Mesothelial cell of epicardium (in vitro differentiated cells): ENCODE measurements at places on chromosomes 7 and 10.
A peak's percentile ranks its signal among the peaks of the same experiment; 100 is the strongest.

GRCh38 chr10:126459878-126460481, 71.7 kb upstream of the ADAM12 start:
- peaks cover 13% of the 10 kb centered on the region for H3K27me3 ChIP-seq
- DNase-seq: no peak
- no peak overlapping the region for H3K4me3 ChIP-seq
- H3K4me1 ChIP-seq: peaks cover 17% of the 10 kb centered on the region

- peak overlapping the region; percentile 92 for H3K4me3 ChIP-seq
- H3K4me1 ChIP-seq: peaks cover 66% of the 10 kb centered on the region
- no peaks in the 10 kb centered on the region for H3K27me3 ChIP-seq
- H3K36me3 ChIP-seq: peaks cover 21% of the 10 kb centered on the region
These were observed 3.5 kb downstream of the FGFR2 start for GRCh38 chr10:121594623-121595350.

DNA sequence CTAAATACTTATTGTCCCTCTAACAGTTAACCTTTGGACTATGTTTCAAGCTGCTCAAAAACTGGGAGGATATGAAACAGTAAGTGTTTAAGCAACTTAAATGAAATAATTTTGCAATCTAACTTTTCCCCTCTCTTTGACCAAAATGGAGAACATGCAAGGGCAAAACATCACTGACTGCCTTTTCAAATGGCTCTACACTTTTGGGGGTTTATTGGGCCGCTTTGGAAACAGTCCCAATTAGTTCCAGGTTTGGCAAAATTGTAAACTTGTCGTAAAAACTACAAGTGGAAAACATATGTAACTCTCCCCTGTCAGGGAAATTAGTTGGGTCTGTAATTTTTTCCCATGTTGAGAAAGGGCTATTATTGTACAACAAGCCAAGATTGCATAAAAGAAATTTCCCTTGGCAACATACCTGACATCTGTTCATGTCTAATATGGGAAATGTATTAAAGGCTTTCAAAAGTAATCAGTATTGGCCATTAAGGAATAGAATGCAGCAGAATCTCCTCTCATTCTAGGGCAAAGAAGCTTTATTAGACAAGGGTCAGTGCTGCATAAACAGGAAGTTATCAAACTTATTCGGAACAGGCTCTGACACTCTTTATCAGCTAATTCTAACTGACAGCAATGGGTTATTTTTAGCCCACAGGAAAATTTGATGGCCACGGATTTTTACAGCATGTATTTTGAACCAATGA, 157.9 kb downstream of the ARID5B start:
- peaks cover 41% of the 10 kb centered on the region for H3K4me1 ChIP-seq
- DNase-seq: no peak
- H3K36me3 ChIP-seq: peaks cover 57% of the 10 kb centered on the region
- peak overlapping the region; percentile 69 for H3K27ac ChIP-seq

DNA sequence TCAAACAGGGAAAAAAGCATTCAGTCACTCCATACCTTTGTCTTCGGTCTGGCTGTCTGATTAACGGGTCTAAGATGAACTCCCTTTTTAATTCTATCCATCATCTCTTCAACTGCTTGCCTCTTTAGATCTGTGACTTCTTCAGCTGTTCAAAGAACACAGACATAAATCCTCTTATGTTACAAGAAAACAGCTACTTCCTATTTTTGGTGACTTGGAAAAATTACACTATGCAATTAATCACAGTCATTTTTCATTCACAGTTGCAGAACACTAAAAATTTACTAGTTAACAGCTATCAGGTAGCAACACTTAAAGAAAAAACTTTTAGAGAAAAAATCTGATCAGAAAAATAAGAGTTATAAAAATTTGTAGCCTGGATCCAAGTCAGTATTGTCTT, 66.0 kb downstream of the ENO4 start:
- H3K4me3 ChIP-seq: no peak overlapping the region
- H3K36me3 ChIP-seq: peaks cover 19% of the 10 kb centered on the region
- H3K4me1 ChIP-seq: no peaks in the 10 kb centered on the region

GRCh38 chr10:13417459-13418126, 69.5 kb upstream of the SEPHS1 start:
- DNase-seq: no peak
- H3K27ac ChIP-seq: no peak overlapping the region
- H3K27me3 ChIP-seq: no peaks in the 10 kb centered on the region
- H3K4me1 ChIP-seq: no peaks in the 10 kb centered on the region
- no peak overlapping the region for H3K4me3 ChIP-seq
- no peaks in the 10 kb centered on the region for H3K36me3 ChIP-seq

GRCh38 chr7:88597941-88598425, 161.5 kb upstream of the ZNF804B start:
- no peaks in the 10 kb centered on the region for H3K36me3 ChIP-seq
- no peaks in the 10 kb centered on the region for H3K27me3 ChIP-seq
- H3K4me1 ChIP-seq: no peaks in the 10 kb centered on the region
- no peak overlapping the region for H3K4me3 ChIP-seq
- no peak for DNase-seq

GRCh38 chr10:123428391-123428790, 237.8 kb upstream of the GPR26 start:
- H3K4me3 ChIP-seq: no peak overlapping the region
- no peak for DNase-seq
- no peaks in the 10 kb centered on the region for H3K36me3 ChIP-seq
- peaks cover 97% of the 10 kb centered on the region for H3K27me3 ChIP-seq
- no peak overlapping the region for H3K27ac ChIP-seq

DNA sequence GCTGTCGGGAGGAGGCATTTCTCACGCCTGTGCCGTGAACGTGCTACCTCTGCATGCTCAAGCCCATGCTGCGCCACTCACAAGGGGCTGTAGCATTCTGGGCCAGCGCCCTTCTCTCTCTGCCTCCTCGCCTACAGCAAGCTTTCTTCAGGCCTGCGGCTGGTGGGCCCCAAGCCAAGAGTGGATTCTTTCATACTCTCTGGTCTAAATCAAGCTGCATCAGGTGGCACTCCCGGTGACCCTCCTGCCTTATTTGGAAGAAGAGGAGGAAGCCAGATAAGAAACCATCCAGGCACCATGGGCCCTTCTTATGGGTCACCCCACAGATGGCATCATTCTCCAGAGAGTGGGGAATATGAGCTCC, 86.7 kb upstream of the DUSP5 start:
- peak; percentile 72 for DNase-seq
- H3K4me1 ChIP-seq: peaks cover 61% of the 10 kb centered on the region
- H3K36me3 ChIP-seq: no peaks in the 10 kb centered on the region
- H3K27me3 ChIP-seq: no peaks in the 10 kb centered on the region

- H3K4me3 ChIP-seq: peak overlapping the region; percentile 18
- peaks cover 12% of the 10 kb centered on the region for H3K4me1 ChIP-seq
- H3K36me3 ChIP-seq: no peaks in the 10 kb centered on the region
- DNase-seq: no peak
- peak overlapping the region; percentile 75 for H3K27ac ChIP-seq
These were observed 78.6 kb upstream of the ARMC3 start for GRCh38 chr10:22849077-22849805.

GRCh38 chr10:119502209-119502608, 40.3 kb downstream of the RGS10 start:
- H3K27ac ChIP-seq: no peak overlapping the region
- H3K36me3 ChIP-seq: peaks cover 2% of the 10 kb centered on the region
- peaks cover 23% of the 10 kb centered on the region for H3K4me1 ChIP-seq
- no peak overlapping the region for H3K4me3 ChIP-seq
- no peak for DNase-seq
- peaks cover 8% of the 10 kb centered on the region for H3K27me3 ChIP-seq

GRCh38 chr10:23081221-23081750, 14.1 kb upstream of the MSRB2 start:
- no peak overlapping the region for H3K4me3 ChIP-seq
- no peak overlapping the region for H3K27ac ChIP-seq
- no peaks in the 10 kb centered on the region for H3K27me3 ChIP-seq
- DNase-seq: no peak

DNA sequence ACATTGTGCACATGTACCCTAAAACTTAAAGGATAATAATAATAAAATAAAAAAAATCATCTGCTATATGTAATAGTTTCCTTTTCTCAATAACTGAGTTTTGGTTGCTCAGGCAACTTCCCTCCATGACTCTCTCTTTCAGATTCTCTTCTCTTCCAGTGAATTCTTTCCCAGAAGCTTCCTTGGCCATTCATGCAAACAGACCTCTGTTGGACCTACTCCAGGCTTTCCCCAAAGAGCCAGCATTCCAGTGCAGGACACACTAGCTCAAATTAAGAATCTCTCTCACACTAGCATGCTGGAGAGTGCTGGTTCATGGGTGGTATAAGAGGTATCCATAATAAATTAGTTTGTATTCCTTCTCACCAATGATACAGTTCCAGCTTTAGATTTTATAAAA, 31.0 kb upstream of the ZEB1 start:
- DNase-seq: no peak
- H3K27me3 ChIP-seq: peaks cover 3% of the 10 kb centered on the region
- H3K36me3 ChIP-seq: no peaks in the 10 kb centered on the region

DNA sequence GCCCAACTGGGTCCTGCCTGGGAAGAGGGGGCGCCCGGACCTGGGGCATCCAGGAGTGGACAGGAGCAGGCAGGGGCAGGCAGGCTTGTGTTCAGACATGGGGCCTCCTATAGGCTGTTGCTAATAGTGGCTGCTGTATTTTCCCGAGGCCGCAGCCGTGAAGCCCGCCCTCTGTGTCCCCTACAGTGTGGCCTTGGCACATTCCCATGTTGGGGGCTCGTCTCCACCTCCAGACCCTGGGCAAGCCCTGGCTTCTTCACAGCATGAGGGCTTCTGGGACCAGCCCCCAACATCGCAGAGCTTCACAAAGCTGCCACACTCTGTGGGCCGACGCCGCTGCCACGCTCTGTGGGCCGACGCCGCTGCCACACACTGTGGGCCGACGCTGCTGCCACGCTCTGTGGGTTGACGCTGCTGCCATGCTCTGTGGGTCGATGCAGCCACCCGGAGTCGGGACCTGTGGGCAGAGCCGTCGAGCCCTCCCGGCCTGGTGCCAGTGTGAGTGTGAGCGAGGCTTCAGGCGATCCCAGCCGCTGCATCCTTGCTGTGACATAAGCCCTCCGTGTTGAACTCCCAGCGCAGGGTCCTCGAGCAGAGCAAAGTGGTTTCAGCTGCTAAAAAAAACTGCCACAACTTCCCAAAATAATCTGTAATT, 109.0 kb downstream of the INPP5A start:
- H3K4me3 ChIP-seq: no peak overlapping the region
- H3K4me1 ChIP-seq: peaks cover 12% of the 10 kb centered on the region
- DNase-seq: no peak
- no peak overlapping the region for H3K27ac ChIP-seq
- H3K27me3 ChIP-seq: no peaks in the 10 kb centered on the region
- H3K36me3 ChIP-seq: peaks cover 3% of the 10 kb centered on the region

- H3K27ac ChIP-seq: peak overlapping the region; percentile 50
- H3K4me3 ChIP-seq: no peak overlapping the region
- H3K36me3 ChIP-seq: no peaks in the 10 kb centered on the region
- peaks cover 10% of the 10 kb centered on the region for H3K27me3 ChIP-seq
- peaks cover 26% of the 10 kb centered on the region for H3K4me1 ChIP-seq
- no peak for DNase-seq
These were observed 4.7 kb downstream of the BLVRA start for GRCh38 chr7:43763183-43763582.

GRCh38 chr10:78000956-78001472, 28.3 kb downstream of the POLR3A start:
- peaks cover 52% of the 10 kb centered on the region for H3K36me3 ChIP-seq
- no peak overlapping the region for H3K4me3 ChIP-seq
- DNase-seq: no peak
- no peaks in the 10 kb centered on the region for H3K27me3 ChIP-seq

DNA sequence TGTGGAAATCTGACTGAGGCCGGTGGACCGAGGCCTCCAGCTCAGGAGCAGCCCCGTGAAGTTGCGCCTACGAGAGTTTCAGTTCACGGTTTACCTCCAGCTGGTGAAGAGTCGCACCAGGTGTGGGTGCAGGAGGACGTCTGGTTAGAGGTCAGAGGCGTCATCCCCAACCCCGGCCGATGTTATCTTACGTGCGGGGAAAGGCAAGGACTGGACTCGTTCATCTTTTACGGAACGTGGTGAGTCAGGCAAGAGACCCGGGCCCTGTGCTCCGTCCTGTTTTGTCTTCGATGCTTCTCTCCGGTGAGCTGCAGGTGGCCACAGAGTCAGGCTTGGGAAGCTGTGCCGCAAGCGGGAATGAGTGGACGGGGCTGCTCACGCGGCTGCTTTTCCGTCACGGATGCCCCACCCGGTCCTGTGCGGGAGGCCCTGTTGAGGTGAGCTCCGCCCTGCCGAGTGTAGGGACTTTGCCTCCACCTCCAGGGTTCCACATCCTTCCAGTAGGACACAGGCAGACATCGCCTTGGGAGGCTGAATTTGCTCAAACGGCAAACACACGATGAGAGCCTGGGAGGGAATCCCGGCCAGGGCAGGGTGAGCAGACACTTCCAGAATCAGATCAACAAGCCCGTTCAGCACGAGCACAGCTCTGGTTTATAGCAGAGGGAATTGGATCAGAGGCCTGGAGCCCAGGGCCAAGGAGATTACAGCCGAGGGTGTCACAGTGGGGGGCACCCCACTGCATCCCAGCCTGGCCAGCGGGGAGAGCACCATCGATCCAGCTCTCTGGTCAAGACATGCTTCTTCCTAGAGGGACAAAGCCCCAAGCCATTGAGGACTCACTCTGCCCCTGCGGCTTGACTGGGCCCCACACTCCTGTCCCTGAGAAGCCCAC, 50.1 kb upstream of the INPP5A start:
- peaks cover 5% of the 10 kb centered on the region for H3K4me1 ChIP-seq
- H3K36me3 ChIP-seq: peaks cover under 1% of the 10 kb centered on the region
- no peak overlapping the region for H3K27ac ChIP-seq
- H3K4me3 ChIP-seq: no peak overlapping the region
- no peaks in the 10 kb centered on the region for H3K27me3 ChIP-seq
- no peak for DNase-seq

- no peak overlapping the region for H3K4me3 ChIP-seq
- H3K36me3 ChIP-seq: peaks cover 3% of the 10 kb centered on the region
- H3K27ac ChIP-seq: no peak overlapping the region
These were observed 853.5 kb downstream of the KCNMA1 start for GRCh38 chr10:76784076-76784475.

GRCh38 chr7:30548845-30549244, 44.2 kb upstream of the GGCT start:
- H3K36me3 ChIP-seq: peaks cover 10% of the 10 kb centered on the region
- H3K4me1 ChIP-seq: peaks cover 58% of the 10 kb centered on the region
- H3K27ac ChIP-seq: peak overlapping the region; percentile 80
- H3K4me3 ChIP-seq: no peak overlapping the region
- peak; percentile 75 for DNase-seq
- H3K27me3 ChIP-seq: no peaks in the 10 kb centered on the region

GRCh38 chr7:113044394-113044793, 42.2 kb downstream of the GPR85 start:
- H3K27me3 ChIP-seq: peaks cover 18% of the 10 kb centered on the region
- no peaks in the 10 kb centered on the region for H3K36me3 ChIP-seq
- no peak overlapping the region for H3K27ac ChIP-seq
- no peaks in the 10 kb centered on the region for H3K4me1 ChIP-seq
- no peak overlapping the region for H3K4me3 ChIP-seq

DNA sequence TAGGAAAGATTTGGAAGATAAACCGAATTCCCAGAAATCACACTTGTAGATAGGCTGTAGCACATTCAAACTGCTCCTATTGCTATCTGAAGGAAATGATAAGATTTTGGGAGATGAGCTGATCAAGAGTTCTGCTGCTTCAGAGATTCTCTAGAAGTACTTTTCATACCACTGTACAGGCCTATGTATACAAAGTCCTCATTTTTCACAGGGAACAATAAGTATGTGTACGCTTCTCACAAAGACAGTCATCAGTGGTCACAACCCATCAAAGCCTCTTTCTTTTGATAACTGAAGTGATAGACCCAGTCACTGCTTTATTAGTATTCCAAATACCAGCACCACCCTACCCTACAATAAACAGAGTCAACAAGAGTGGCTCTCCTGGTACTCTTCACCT, 15.6 kb upstream of the SEPTIN7 start:
- no peak for DNase-seq
- H3K27me3 ChIP-seq: no peaks in the 10 kb centered on the region
- no peak overlapping the region for H3K27ac ChIP-seq
